ENCODE measurements at places on chromosomes 11 and 22.
A peak's percentile ranks its signal among the peaks of the same experiment; 100 is the strongest.

DNA sequence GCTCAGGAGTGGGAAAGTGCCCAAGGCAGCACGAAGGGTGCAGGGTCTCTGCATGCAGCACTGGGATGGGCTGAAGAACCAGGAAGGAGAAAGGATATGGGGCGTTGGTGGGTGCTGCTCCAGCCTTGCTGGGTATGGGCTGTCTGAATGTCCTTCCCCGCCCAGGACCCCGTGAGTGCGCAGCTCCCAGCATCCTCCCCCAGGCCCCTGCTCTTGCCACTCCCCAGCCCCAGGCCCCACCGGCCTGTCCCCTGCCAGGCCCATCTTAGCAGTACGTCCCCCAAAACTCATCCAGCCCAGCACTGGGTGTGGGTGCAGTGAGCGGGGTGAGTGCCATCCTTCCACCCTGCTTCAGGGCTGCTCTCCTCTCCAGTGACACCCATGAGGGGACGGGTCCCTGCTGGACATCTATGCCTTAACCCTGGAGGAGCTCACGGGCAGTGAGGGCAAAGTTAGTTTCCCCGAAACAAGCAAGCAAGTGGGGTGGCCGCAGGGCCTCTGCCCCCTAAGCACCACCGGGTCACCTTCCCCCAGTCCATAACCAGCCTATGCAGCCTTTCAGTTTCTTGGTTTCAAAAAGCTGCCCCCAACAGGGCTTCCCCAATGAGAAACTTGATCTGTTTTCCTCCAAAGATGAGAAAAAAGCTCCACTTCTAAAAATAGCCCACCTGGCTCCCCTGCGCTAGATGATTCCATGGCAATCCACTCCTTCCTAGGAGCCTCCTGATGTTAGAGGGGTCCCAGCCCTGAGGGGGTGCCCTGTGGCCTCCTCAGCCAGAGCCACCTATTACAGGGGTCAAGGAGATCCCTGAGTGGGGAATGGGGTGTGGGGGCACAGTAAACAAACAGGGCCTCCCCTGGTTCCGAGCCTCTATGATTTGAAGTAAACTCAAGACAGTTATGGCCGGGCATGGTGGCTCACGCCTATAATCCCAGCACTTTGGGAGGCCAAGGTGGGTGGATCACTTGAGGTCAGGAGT is 103.8 kb downstream of the MORC2 start:
- no peak for DNase-seq

DNA sequence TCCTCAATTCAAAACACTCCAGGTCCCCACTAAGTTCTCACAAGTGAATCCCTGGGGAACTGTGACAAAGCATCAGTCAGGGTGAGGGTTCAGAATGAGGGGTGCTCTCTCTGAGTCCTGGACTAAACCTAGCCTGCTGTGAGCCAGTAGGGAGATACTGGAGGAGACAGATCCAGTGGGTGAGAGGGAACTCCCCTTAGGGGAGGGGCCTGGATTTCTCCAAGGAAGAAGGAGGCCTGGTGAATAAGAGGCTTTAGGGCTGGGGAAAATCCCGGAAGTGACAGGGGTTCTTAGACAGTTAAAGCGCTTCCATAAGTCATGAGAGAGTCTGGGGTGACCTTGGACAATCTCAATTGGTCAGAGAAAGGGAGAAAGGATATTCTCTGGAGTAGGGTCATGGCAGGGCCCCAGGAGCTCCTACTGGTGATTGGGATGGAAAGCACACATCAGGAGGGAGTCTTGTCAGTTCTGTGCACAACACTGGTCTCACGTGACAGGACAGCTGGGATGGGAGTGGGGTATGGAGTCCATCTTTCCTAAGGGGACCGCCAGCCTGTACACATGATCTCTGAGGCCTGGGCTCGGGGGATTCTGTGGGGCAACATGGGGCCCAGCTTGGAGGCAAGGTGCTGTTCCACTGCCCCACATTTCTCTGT is 1.5 kb downstream of the TBC1D10A start:
- no peak for DNase-seq

DNA sequence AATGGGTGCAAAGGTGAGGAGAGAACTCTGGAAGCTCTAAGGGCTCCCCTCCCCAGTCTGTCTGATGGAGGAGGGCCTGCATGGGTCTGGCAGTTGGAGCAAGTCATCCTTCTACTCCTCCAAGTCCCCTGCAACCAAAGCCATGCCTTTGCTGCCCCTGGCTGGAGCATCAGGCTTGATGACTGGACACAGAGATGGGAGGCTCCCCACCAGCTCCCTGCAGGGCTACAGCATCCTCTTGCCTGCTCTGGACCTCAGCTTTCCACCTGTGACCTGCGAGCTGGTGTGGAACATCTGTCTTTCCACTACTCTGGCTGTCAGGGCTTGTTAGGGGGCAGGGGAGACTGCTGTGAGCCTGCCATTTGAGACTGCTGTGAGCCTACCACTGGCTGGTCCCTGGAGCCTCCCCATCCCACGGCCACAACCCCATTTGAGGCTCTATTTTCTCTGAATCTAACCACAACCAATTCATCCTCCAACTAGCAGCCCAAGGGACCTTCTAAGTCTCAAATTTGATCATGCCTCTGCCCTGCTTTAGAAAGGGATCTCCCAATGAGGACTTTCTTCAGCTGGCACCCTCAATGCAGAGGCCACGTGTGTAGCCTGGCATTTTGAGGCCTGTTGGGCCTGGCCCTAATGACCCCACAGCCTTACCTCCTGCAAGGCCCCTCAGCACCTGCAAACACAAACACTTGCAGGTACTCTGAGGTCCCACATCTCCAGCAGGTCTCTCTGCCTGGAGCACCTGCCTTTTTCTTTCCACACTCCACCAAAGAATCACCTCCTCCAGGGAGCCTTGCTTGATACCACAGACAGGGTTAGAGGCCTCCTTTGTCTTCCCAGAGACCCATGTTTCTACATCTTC is 9.9 kb downstream of the P2RY6 start:
- DNase-seq: no peak

- DNase-seq: no peak
These were observed 362 bp downstream of the OR10A3 start for GRCh38 chr11:7941146-7941545.

DNA sequence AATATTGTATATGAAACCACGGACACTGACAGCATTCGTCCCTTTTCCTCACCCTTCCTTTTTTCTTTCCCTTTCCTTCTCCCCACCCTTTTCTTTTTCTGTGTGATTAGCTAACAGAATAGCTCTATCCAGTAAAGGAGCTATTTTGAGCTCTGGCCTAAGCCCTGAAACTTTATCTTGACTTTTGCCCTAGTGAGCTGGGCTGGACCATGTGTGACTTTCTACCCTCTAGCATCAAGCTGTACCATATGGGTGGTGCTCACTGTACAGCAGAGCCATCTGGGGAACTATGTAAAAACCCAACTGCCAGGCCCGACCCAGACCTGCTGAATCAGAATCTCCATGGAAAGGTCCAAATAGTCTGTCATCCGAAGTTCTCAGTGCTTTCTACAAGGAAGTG is 21.9 kb upstream of the PANX1 start:
- no peak for DNase-seq

GRCh38 chr11:91860661-91861060 is 364.0 kb upstream of the FAT3 start:
- no peak for DNase-seq

DNA sequence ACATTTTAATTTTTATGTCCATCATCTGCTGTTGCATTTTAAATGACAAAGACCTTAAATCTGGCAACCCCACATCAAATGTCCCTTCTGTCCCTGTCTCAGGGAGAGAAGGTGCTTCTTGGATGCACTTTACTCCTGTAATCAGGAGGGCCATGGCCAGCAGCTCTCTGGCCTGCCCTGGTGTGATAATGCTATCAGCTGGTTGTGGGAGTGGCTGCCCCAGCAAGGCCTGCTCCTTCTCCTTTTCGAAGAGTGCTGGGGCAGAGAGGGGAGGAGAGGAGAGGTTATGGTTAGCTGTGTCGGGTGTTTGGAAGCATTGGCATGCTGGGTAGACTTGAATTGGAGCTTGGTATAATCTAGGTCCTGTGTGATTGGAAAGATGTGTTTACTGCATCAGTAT is 12.8 kb downstream of the TNRC6B start:
- DNase-seq: peak; percentile 97

GRCh38 chr11:105181521-105181920 is 42.0 kb upstream of the CARD18 start:
- peak; percentile 9 for DNase-seq

- DNase-seq: peak; percentile 38
These were observed 27.1 kb upstream of the CTTN start for GRCh38 chr11:70371241-70371640.

- no peak for DNase-seq
These were observed 12.7 kb downstream of the BTG4 start for GRCh38 chr11:111499483-111499882.

Measured in hematopoietic multipotent progenitor cell treated with erythropoietin and hydrocortisone succinate and interleukin-3 and kit ligand, for 8 days (in vitro differentiated cells).